Left lung (tissue), 14 donors: ENCODE measurements at places on chromosomes 4 and X. TPM values are rescaled to one million over a fixed set of nuclear protein-coding genes. Genes with fewer than 3 reads are reported as not detected.

DNA sequence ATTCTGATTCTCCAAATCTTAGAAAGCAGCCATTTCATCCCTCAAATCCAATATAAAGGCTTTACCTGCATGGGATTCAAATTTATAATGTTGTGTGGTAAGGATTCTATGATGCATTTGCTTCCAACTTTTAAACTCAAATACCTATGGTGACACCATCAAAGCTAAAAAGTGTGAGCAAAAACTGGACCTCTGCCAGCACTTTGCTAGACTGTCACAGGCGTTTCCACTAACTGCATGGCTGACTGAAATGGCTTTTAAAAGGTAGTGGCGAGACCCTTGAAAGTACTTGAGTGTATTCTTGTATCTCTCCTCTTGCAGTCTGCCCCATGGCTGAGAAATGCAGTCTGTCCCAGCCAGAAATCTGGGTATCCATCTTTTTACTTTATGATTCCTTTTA lies 169.4 kb downstream of the AMELX start:
- no peak for DNase-seq

DNA sequence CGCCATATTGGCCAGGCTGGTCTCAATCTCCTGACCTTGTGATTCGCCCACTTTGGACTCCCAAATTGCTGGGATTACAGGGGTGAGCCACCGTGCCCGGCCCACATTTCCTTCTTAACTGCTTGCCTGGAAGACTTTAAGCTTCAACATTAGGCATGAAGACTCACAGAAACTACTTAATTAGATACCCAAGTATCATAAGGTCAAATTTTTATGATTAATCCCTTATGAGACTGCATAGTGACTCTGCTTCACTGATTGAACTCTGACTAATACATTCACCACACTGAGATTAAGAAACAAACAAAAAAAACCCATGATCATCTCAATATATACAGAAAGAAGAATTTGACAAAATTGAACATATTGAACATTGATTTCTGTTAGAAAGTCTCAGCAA lies 87.4 kb upstream of the KCTD8 start:
- DNase-seq: no peak

DNA sequence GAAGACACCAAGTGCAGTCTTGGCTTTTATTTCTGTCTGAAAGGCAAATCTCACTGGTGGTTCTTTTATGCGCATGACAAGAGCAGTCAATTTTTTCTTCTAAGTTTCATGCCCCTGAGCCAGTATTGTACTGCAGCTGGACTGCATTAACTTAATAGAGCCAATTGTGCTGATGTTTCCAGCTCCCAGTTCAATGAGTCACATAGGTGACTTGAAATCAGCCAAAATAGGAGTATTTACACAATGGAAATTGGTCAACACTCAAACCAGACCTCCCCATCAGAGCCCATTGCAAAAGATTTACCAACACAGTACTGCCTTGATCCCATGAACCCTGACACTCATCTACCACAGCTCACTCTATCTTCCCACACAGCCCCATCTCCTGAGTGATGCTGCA lies 100.3 kb upstream of the GUCY1A1 start:
- DNase-seq: no peak

DNA sequence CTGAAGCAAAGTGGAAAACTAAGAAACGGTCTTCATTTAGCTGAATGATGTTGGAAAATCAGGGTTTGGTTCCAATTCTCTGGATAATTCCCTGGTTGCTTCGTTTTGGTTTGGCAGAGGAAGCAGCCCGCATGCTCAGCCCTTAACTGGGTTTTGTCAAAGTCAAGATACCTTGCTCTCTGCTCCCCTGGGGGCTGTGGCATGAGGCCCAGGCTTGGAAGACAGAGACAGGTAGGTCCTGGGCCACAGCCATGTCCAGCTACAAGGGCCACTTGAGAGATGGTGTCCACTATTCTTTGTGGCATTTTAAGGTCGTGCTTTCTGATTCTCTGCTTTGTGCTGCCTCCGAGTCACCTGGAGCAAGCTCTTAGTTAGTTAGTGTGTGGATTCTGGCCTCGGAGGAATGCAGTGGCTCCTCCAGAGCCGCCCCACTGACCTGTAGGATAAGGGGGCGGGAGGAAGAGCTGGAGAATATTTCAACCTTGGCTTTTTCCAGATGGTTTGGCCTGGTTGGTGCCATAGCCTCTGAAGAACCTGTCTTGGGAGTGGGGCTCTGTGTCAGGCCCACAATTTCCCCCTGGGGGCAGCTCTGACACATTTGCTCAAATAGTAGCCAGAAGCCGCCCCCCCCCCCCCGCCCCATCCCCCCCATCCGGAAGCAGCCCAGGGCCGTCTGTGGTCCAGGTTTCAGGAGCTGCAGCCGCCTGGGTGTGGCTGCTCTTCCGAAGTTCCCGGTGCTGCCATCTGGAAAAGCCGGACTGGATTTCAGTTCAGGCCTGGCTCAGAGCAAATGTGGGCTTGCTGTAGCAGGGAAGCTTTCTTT lies 147.1 kb downstream of the NHS start:
- no peak for DNase-seq

Gene TEC
- total RNA-seq: 4.5 TPM

DNA sequence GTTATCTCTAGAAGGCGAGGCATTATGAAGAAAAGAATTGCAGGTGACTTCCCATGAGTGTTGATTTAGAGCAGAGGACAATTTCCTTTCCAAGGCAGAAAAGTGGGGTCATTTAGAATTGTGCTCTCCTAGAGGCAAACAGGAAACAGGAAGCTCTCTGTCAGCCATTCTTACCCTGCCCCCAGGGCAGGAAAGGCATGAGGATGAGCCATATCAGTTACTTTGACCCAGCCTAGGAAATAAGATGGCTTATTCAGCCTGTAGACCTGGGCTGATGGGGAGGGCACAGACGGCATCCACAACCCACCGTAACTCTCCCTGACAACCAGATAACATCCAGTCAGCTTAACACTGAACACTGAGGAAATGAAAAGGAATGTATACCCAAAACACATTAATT lies 88.8 kb upstream of the KDR start:
- peak; percentile 11 for DNase-seq

DNA sequence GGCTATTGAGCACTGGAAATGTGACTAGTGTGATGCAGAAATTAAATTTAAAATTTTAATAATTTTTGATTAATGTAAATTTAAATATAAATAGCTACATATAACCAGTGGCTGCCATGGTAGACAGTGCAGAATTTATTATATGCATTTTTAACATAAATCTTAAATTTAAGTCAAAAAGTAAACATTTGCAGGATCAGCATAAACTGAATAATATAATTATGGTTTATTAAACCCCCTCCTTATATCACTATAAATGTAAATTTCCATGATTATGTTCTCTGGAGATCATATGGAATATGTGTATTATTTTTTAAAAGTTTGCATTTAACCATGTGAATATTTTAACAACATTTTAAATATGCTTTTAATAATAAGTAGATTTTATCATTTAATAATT lies 155.8 kb downstream of the TEX13C start:
- no peak for DNase-seq

Gene MMGT1
- total RNA-seq: 28.0 TPM

Gene LINC00632
- 159 TPM for total RNA-seq

GRCh38 chr4:139210486-139210885 lies 33.5 kb upstream of the ELF2 start:
- DNase-seq: no peak

DNA sequence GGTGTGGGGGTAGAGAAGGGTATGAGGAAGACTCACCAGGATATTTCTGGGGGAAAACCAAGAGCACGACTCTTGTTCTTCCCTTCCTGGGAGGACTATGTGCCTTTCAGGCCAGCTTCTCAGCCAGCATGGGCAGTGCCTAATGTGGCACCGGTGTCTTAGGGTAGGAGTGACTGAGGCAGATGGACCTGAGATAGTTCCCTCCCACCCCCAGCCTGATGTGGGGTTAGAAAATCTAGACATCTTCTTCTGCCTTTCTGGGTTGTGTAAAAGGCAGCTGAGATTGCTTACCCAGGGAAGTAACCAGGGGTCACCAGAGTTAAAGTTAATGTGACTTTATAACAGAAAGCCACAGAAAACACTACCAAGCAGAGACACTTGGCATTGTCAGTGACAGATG lies 127.3 kb downstream of the TMA16 start:
- no peak for DNase-seq

- DNase-seq: no peak
Measured at GRCh38 chrX:17078031-17078720, 131.7 kb downstream of the REPS2 start.

DNA sequence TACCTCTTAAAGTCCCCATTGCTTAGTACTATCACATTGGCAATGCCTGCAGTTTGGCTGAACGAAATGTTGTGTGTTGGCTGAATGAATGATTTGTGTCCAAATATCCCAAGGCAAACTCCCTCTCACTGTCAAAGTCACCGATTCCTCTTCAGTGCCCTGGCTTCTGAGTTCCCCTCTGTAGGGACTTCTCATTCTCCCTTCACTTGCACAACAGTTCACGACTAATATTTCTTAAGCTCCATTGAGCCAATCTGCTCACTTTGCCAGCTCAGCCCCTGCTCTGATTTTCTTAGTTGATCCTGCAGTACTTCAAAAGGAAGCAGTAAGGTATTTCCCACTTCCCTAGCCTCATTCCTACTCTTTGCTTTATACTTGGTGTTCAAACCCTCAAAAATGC lies 21.9 kb upstream of the PACRGL start:
- no peak for DNase-seq

Gene JCHAIN
- 184 TPM for total RNA-seq
